GM13977 (cell line): ENCODE measurements at places on chromosomes 1 and 21.

DNA sequence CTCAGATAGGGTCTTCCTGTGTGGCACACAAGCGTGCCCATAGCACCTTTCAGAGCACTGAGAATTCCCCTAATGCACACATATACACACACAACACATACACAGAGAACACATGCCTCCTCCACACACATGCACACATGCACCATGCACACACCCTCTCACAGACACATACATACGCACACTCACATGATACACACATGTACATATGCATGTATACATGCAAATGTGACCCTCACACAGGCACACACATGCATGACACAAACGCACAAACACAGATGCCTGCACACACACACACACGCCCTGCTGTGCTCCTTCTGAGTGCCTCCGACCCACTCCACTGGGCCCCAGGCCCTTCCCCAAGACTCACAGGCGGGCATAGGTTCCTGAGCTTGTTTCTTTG, 251.0 kb downstream of the PTPRU start:
- no peak for DNase-seq

DNA sequence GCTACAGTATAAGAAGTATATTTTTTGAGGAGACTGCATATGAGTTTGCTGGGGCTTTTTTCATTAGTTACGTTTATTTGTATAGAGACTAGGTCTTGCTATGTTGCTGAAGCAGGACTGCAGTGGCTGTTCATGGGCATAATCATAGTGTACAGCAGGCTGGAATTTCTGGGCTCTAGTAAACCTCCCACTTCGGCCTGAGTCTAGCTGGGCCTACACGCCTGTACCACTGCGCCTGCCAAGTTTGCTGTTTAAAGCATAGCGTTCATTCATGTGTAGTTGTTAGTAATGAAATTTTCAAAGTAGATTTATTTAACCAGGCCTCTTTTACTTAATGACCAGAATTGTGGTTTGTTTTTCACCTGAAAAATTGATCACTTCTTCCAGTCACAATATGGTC, 33.8 kb downstream of the HS2ST1 start:
- no peak for DNase-seq

GRCh38 chr1:231446138-231446537, 24.1 kb upstream of the EGLN1 start:
- DNase-seq: no peak

GRCh38 chr21:45461369-45461750, 56.4 kb downstream of the COL18A1 start:
- no peak for DNase-seq

DNA sequence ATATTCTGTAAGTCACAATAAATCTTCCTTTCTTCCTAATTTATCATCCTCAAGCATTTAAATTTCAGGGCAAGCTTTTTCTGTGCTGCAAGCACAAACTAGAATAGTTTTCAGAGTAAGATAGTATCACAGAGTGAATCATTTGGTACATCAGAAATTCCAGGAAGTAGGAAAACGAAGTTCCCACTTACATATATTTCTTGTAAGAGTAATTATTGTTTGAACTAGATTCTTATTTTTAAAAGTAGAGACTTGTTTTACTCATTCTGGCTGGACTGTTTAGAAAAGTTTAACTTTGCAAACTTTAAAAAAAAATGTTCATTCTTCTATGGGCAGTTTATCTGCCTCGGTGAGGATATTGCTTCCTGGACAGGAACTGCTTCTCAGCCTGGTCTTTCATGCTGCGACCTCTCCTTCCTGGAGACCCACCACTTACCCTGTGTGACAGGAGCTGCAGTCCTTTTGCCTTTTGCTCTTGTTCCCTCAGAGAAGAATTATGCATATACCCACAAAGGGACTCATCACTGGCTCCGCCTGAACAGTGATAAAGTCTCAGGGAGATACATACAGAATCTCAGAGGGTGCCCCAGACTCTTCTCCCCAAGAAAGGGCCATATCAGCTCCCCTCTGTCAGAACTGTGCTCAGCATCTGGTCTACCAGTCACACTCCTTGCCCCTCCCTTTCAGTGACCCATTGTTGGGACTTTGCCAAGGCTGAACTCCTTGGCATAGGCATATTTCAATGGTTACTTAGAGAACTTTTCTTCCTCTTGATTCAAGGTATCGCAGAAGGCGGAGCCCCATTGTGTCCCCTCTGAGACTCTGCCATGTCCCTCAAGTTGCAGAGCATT, 102.7 kb upstream of the CD55 start:
- DNase-seq: no peak

- DNase-seq: no peak
These were observed 67.5 kb downstream of the NIBAN1 start for GRCh38 chr1:184906761-184907160.

GRCh38 chr1:40258445-40258769, 371 bp downstream of the ZMPSTE24 start:
- DNase-seq: no peak

DNA sequence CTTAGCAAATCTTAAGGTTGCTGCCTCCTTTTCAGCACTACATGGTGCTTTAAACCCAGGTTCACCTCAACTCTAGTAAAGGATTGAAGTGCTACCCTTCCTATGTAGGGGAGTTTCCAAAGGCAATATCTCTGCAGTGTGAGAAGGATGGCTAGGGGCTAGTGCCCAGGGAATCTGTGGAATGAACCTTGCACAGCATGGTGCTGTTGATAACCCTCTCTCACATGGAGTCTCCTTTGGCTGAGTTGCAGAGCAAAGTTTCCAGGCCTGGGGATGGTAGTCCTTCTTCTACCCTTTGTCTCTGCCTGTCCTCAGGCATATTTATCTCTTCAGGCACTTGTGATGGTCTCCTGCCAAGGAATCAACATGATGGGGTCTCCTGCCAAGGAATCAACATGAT, 59.4 kb downstream of the AXDND1 start:
- DNase-seq: no peak

DNA sequence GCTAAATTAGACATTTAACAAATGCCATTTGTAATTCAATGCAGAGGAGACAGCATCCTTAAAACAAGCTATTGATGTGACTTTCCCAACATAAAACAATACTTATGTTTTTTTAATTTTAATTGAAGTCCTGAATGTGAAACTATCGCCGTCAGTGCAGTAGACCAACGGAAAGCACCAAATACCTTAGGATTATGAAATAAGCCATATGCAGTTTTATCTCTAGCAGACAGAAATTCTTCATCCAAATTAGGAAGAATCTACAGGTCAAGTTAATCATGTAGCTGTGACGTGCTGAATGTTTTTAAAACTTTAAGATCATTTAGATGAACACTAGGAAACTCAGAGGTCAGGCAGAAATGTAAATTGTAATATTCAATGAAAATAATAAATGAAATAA, 714 bp upstream of the ST6GALNAC5 start:
- no peak for DNase-seq

DNA sequence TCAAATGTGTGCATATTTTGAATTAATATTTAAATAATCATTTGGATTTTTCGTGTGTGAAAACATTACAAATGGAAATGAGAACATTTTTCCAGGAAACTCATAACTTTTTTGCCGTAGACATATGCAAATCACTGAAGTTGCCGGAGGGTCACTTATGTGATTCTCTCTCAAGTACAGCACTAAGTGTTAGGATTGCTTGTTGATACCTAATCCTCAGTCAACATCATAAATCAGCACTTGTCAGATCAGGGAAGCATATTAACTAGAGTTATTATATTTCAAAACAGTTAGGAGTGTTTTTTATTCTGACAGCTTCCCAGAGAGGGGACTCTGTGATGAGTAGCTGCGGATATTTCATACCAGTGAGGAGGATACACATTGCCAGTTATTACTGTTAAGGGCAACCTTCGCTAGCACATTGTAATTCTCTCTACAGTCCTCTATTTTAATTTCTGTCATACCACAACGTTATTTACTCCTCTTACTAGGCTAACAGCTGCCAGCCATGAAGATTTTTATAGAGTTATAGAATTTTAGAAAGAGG, 41.5 kb downstream of the NCAM2 start:
- no peak for DNase-seq

GRCh38 chr1:183953031-183953430, 84.5 kb downstream of the COLGALT2 start:
- no peak for DNase-seq

DNA sequence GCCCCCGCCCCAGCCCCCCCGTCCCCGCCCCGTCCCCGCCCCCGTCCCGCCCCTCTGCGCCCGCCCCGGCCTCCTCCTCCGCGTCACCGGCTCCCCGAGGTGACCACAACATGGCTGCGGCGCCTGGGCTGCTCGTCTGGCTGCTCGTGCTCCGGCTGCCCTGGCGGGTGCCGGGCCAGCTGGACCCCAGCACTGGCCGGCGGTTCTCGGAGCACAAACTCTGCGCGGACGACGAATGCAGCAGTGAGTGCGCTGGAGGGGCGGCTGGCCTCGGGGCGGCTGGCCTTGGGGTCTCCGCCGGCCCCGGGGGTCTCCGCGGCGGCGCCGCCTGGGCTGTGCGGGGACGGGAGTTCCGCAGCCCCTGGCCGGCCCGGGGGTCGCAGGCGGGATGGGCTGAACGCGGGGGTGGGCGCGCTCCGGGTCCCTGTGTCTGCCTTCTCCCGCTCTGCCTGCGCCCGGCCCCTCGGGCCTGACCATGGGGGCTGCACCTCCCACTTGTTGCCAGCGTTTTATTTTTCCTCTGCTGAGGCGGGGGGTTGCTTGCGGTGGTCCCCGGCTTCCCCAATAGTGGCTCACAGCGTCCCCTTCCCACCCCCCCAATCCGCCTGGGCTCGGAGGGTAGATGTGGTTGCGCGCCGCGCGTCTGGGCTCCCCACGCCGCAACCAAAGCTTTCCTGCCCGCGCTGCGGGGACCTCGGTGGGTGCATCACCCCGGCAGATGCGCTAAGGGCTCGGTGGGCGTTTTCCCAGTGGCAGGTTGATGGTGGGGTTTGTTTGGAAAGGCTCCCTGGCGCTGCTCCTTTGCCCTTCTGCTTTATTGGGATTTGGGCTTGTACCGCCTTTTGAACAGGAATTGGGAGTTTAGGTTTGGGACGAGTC, at the start of gene MIA3:
Gene MIA3, plus strand, starts transcription at position 97 of the 879 bp plus-strand sequence. Its CDS starts 14 bp downstream, at position 111.
- peak; percentile 95 for DNase-seq
